ENCODE measurements at places on chromosomes 12 and 14. TPM values are rescaled to one million over a fixed set of nuclear protein-coding genes. Genes with fewer than 3 reads are reported as not detected.

The BEGAIN gene
- polyA plus RNA-seq = 0.45 TPM

The CTDSP2 gene
- 31.9 TPM for polyA plus RNA-seq

The KRT75 gene
- 4.9 TPM for polyA plus RNA-seq

The GPR132 gene
- not detected for polyA plus RNA-seq

The GNS gene
- 15.6 TPM for polyA plus RNA-seq

The TOMM20L gene
- not detected for polyA plus RNA-seq

The DRAM1 gene
- polyA plus RNA-seq = 13.2 TPM

The CRIP2 gene
- polyA plus RNA-seq = 4.0 TPM

The MIPOL1 gene
- polyA plus RNA-seq = 1.9 TPM

The FLRT2 gene
- 11.9 TPM for polyA plus RNA-seq

The RPL6 gene
- 2,205 TPM for polyA plus RNA-seq

The CACNB3 gene
- polyA plus RNA-seq = 26.3 TPM

The CLEC4A gene
- polyA plus RNA-seq = 0.34 TPM

The RAPGEF3 gene
- 6.0 TPM for polyA plus RNA-seq

The CISTR gene
- not detected for polyA plus RNA-seq

The KRT7 gene
- polyA plus RNA-seq = 509 TPM

The GPR84 gene
- polyA plus RNA-seq = 0.07 TPM

The ENDOU gene
- 0.21 TPM for polyA plus RNA-seq

The ABCB9 gene
- polyA plus RNA-seq = 5.8 TPM

The NFATC4 gene
- polyA plus RNA-seq = 13.1 TPM

The TPI1 gene
- 1,116 TPM for polyA plus RNA-seq

The LMNTD1 gene
- polyA plus RNA-seq = not detected

The TMEM233 gene
- polyA plus RNA-seq = not detected

The KLHL33 gene
- polyA plus RNA-seq = not detected

The FAM222A gene
- polyA plus RNA-seq = 0.39 TPM

The MMP17 gene
- polyA plus RNA-seq = 50.0 TPM

The SPTB gene
- 0.16 TPM for polyA plus RNA-seq

The LRRK2 gene
- 0.12 TPM for polyA plus RNA-seq

The VEZT gene
- polyA plus RNA-seq = 37.5 TPM

The MYF6 gene
- polyA plus RNA-seq = not detected

The OS9 gene
- polyA plus RNA-seq = 86.3 TPM

The PTGDR gene
- not detected for polyA plus RNA-seq

The PLEKHG7 gene
- polyA plus RNA-seq = not detected

The SLC6A13 gene
- polyA plus RNA-seq = not detected

The NPFF gene
- not detected for polyA plus RNA-seq

The SERPINA9 gene
- polyA plus RNA-seq = not detected

The IAPP gene
- not detected for polyA plus RNA-seq

The PRIMA1 gene
- not detected for polyA plus RNA-seq

The APEX1 gene
- 207 TPM for polyA plus RNA-seq

The AGAP2 gene
- 0.65 TPM for polyA plus RNA-seq

The IQSEC3 gene
- not detected for polyA plus RNA-seq

The FOXN4 gene
- polyA plus RNA-seq = not detected

The AQP2 gene
- not detected for polyA plus RNA-seq

The MYO1A gene
- not detected for polyA plus RNA-seq

The GZMB gene
- not detected for polyA plus RNA-seq

The BIN2 gene
- not detected for polyA plus RNA-seq

The RPL10L gene
- polyA plus RNA-seq = not detected

The TSPAN19 gene
- 0.28 TPM for polyA plus RNA-seq

The PPFIBP1 gene
- polyA plus RNA-seq = 12.6 TPM

The ACOT4 gene
- 1.00 TPM for polyA plus RNA-seq

The WIF1 gene
- not detected for polyA plus RNA-seq

The COCH gene
- polyA plus RNA-seq = 0.02 TPM

The TAS2R50 gene
- polyA plus RNA-seq = not detected

The LRFN5 gene
- polyA plus RNA-seq = not detected

The FZD10 gene
- polyA plus RNA-seq = 4.8 TPM

The CLEC14A gene
- not detected for polyA plus RNA-seq

The MFAP5 gene
- 246 TPM for polyA plus RNA-seq

The LTB4R gene
- polyA plus RNA-seq = 8.9 TPM
